ENCODE measurements at places on chromosomes 7 and 10.

DNA sequence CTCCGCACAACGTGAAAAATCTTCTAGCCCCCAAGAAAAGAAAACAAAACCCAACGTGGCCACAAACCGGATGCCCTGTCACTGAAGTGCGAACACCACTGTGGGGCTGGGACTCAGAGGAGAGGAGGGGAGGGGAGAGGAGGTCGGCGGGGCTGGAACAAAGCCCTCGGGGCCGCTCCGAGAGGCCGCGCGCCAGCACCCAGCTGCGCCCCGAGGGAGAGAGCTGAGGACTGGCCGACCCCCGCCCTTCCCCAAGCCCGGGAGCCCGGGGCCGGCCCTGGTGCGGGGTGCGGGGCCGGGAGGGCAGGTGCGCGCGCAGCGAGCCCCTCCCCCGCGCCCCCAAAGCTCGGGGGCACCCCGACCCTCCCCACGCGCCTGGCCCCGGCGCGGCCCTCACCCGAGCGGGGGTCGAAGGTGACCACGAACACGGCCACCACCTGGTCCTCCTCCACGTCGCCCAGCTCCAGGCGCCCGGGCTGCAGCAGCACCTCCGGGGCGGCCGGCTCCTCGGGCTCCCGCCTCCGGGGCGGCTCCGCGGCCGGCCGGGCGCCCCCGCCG is 398 bp downstream of the DENND11 start:
- DNase-seq = peak; percentile 52

DNA sequence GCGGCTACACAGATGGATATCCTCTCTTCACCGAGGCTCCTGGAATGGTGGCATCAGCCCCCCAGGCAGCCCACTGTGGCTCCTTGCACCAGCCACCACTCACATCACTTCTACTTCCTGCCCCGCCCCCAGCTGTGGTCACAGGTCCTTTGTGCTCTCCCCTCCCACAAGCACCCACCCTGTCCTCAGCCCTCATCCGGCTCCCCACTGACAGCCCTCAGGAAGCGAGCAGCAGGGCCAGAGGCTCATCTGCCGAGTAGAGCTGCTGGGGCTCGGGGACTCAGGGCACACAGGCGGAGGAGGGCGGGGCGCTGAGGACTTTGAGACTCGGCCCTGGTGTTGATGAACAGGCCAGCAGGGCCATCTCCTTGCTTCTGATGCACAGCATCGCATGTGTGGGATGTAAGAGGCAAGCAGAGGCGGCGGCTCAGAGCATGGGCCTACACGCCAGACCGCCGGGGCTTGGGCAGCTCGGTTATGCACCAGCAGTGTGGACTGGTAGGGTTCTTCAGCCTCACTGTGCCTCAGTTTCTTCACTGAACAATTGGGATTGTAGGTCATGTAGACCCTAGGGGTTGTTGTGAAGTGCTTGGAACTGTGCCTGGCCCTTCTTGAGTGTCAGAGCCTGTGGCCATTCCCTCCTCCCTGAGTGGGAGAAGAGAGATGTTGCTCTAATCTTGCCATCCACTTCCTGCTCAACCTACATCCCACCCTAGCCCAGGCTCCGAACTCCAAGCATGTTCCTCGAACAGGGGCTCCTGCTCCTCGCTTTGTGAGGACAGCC is at the start of gene PRF1:
TSS of gene PRF1 (minus strand) at position 77 of the 784 bp plus-strand sequence. CDS start 1,839 bp downstream, outside the sequence.
- no peak for DNase-seq

DNA sequence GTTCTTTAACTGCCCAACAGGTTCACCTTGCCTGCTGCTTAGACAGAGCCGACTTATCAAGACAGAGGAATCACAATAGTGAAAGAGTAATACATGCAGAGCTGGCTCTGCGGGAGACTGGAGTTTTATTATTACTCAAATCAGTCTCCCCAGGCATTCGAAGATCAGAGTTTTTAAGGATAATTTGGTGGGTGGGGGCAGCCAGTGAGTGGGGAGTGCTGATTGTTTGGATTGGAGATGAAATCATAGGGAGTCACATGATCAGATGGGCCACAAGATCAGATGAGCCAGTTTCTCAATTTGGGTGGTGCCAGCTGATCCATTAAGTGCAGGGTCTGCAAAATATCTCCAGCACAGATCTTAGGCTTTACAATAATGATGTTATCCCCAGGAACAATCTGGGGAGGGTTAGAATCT is 131.3 kb downstream of the AKR1D1 start:
- DNase-seq = no peak

DNA sequence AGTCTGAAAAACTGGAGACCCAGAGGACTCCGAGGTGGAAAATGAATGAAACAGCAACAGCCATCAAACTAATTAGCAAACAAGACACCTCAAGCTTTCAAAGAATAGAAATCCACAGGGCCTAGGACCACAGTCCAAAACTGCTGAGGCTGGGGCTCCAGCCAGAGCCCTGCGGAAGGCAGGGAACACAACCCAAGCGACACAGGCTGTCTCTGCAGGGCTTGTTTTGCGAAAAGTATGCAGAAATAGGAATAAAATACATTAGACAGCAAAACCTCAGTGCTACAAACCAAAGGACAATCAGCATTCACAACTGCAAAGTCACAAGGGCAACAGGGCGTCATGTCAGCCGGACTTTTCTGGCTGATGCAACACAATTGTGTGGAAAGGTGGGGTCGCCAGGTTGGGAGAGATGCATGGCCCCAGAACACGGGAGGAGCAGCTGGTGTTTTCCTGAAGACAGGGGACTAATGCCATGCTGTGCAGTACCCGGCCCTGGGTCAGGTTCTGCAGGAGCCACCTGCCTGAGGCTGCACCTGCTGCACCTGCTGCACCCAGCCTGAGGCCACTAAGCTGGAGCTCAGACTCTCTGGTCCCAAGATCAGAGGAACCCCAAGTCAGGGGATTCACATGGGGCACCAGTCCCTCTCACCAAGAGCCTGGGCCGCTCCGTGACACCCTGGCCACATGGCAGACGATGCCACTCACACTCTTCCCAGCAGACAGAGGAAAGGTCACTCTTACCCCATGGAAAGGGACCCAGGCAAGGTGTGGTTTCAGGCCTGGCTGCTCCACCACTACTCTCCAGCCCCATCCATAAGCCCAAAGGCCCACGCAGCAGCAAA is 74.2 kb downstream of the MAD1L1 start:
- DNase-seq = no peak

DNA sequence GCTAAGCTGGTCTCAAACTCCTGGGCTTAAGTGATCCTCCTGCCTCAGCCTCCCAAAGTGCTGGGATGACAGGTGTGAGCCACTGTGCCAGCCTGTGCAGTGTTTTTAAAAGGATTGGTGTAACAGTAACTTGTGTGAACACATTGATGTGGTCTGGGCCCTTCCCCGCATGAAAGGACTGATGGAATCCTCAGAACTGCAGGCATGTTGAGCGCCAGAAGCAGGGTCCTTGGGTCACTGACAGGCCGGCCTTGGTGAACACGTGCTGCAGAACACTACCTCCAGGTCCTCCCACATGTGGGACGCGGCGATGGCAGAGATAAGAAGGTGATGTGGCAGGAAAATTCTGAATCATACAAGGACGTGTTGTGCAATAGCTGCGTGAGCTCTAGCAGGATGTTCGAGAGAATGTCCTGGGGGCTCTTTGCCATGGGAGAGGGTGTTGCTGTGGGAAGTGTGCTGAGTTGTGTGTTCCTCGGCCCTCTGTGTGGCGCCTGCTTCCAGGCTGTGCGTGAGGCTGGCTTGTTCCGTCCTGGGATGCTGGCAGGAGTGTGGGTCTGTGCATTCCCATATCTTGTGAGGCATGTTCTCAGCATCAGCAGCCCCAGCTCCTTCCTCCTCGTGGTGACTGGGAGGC is 68.2 kb downstream of the DNAJB6 start:
- no peak for DNase-seq

- DNase-seq = no peak
Observed at GRCh38 chr10:132413226-132414205, 16.5 kb downstream of the PWWP2B start.

- DNase-seq = no peak
Observed at GRCh38 chr10:14812271-14812670, 25.6 kb downstream of the CDNF start.

GRCh38 chr7:69717221-69717620 is 118.9 kb downstream of the AUTS2 start:
- DNase-seq = no peak

GRCh38 chr7:14071045-14071444 is 81.6 kb upstream of the ETV1 start:
- DNase-seq = no peak
